T-helper 22 cell (primary cell): ENCODE measurements at places on chromosomes 1 and 21.

DNA sequence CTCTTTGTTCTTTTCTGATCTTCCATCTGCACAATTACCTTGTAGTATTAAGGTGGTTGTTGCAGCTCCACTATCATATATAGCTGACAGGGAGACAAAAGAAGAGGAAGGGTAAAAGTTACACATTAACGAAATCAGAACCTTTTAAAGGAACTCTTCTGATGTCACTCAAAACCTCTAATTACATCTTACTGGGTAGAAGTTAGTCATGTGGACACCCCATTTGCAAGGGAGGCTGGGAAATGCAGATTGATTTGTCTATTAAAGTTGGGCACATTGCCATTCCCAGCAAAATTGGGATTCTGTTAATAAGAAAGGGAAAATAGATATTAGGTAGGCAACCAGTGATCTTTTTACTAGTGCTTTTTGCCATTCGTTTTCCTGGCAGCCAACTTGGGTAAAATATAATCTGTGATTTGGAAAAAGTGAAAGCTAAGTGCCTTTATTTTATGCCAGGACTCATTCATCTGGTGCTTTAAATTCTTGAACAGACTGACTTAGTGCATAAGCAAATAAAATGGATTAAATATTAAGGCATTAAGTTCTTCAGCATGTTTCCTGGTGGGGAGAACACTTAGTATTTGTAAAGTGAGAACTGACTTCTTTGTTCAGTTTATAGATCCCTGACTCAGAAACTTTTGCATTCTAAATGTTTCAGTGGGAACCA is 71.3 kb downstream of the DNM3 start:
- no peak for DNase-seq

- DNase-seq = no peak
These were observed 77.1 kb downstream of the XCL2 start for GRCh38 chr1:168466714-168467131.

GRCh38 chr1:221174330-221174993 is 295.2 kb downstream of the HLX start:
- no peak for DNase-seq

- DNase-seq = no peak
These were observed 13.3 kb upstream of the TTF2 start for GRCh38 chr1:117046781-117047180.

DNA sequence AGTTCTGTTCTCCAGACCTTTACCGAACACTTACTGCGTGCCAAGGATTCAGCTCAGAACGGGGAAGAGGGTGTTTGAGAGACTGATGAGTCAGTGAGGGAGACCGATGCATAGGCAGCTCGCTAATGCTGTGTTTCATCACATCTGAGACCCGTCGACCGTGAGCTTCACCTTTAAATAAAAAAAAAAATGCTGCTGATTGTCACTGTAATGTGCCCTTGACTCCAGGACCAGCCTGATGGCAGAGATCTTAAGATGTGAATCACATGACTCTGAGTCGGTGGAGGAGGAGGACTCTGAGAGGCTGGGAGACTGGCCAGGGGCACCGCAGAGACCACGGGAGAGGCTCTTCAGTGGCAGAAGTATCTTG is 28.8 kb downstream of the SPSB1 start:
- no peak for DNase-seq
